DMS53 (cell line): ENCODE measurements at places on chromosomes 4 and X.

- no peak for DNase-seq
These were observed 45.0 kb downstream of the NOCT start for GRCh38 chr4:139060591-139060990.

GRCh38 chr4:186628058-186628711, 72.8 kb upstream of the MTNR1A start:
- no peak for DNase-seq

DNA sequence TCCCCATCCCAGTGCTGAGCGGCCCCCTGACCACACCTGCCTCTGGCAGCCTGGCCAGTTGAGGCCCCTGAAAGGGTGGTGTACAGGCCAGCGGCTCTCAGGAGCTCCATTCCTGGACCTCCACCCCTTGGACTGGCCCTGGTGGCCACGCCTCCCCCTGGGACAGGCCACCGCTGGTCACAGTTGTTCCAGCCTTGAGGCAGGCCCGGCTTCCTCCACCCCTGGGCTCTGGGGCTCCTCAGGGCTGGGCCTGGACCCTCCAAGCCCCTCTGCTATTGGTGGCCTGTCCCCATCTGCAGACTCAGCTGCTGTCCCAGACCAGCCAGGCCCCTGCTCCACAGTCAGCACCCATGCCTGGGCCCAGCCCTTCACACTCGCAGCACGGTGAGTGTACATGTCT, 93.2 kb upstream of the NKX1-1 start:
- no peak for DNase-seq

GRCh38 chr4:104494185-104494584, 509 bp downstream of the CXXC4 start:
- DNase-seq = peak; percentile 39

DNA sequence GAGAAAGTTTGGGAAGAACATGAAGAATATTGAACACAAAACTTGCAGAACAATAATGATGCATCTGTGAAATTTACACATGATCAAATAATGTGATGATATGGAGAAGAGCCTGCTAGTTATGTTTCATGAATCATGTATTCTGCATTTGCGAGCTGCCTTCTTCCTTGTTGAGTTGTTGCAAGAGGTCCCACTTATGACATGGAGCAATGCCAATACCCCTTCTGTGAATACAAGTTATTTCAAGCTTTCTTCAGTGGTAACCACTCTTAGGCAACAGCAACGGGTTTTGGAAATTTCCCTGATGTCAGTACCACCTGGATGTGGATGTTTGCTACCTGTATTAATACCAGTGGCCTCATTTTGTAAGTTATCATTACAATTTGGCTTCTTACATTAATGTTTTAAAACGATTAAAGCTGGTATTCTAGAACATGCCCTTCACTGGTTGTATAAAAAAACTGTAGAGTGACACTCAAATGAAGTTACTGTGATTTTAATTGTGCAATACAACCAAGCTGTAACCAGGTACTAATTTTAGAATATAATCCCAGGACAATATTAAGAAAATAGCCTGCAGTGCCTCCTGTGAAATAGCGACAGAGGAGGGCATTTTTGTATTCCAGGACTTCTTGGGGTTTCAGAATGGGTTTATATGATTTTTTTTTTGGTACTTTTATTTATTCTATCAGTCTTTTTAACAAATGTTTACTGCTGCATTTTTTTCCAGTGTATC, 25.3 kb downstream of the IQCM start:
- DNase-seq = peak; percentile 1

DNA sequence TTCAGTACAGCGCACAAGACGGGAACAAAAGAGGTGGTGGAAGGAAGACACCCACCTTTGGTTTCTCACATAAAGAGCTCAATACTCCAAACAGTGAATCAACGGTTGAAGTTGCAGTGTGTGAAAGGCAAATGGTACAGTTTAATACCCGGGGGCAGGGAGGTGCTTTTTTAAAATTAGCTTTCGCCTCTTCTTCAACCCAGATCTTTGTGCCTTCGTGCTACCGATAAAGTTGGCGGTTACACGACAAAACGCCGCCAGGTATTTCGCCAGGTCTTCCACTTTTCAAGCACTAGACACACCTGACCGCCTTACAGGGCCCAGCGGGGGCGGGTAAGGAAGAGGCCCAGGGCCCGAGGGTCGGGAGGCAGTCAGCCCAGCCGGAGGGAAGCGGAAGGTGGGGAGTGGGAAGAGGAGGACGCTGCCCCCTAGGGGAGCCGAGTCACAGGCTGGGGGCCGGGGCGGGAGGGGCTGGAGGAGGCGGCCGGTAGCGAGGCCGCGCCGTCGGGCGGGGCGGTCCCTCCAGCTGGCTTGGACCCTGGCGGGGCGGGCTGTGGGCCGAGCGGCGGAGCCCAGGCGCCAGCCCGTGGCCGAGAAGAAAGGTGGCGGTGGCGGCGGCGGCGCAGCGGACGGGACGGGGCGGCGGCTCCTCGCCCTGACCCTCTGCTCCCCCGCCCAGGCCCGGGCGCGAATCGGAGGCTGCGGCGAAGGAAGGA, 16.0 kb downstream of the UTP3 start:
- peak; percentile 84 for DNase-seq

- DNase-seq = no peak
These were observed 317.6 kb downstream of the BCOR start for GRCh38 chrX:39779952-39780783.

GRCh38 chr4:73193155-73193554, 65.4 kb downstream of the ANKRD17 start:
- DNase-seq = no peak

DNA sequence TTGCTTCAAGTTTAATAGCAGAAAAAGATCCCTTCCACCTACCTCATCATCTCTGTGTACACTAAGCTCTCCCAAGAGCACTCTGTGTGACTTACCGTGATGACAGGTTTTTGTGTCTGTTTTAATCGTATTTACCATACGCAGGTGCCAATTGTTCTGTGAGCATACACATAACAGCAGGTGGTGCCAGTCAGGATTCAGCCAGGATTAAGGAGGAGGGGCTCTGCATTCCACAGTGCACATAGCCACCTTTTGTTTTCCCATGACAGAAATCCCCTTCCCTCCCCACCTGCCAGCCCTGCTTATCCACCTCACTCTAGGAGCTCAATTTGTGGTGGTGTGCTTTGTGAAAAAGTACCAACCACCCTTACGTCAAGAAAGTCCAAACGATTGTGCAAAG, 14.8 kb downstream of the ANK2 start:
- DNase-seq = peak; percentile 98

- no peak for DNase-seq
These were observed 33.7 kb downstream of the CD38 start for GRCh38 chr4:15811703-15812337.

GRCh38 chr4:15718959-15719358, 16.1 kb downstream of the BST1 start:
- no peak for DNase-seq

DNA sequence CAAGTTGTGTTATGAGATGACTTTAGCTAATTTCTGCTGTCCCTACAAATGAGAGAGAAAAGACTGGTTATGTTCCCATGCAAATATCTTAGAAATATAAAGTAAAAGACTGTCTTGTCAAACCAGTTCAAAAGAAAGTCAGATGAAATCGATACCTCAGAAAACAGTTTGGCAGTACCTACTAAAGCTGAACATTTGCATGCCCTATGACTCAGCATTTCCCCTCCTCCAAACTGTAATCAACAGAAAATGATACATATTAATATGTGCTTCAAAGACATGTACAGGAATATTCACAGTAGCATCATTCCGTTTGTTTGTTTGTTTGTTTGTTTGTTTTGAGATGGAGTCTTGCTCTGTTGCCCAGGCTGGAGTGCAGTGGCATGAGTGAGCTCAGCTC, 90.3 kb downstream of the ARX start:
- peak; percentile 11 for DNase-seq
